ENCODE measurements at places on chromosomes 2 and 18.

DNA sequence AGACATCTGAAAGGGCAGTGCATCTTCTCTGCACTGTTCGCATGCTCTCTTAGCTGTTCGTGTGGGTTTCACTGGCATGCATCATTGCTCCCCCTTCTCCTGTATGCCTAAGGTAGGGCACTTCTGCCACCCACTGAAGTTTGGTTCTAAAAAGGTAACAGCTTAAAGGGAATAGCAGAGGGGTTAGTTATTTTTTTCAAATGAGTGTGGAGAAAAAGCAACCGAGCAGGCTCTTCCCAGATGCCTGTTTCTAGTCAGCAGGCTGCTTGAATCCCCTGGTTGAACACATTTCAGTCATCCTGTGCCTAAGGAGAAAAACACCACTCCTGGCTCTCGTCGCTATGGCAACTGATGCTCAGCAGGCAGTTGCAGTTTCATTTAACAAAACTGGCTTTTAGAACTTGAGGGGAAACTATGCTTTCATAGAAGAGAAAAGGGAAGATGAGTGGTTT, 69.8 kb upstream of the GALNT3 start:
- DNase-seq = no peak

GRCh38 chr2:229511524-229511923, 202.8 kb downstream of the DNER start:
- DNase-seq = no peak

DNA sequence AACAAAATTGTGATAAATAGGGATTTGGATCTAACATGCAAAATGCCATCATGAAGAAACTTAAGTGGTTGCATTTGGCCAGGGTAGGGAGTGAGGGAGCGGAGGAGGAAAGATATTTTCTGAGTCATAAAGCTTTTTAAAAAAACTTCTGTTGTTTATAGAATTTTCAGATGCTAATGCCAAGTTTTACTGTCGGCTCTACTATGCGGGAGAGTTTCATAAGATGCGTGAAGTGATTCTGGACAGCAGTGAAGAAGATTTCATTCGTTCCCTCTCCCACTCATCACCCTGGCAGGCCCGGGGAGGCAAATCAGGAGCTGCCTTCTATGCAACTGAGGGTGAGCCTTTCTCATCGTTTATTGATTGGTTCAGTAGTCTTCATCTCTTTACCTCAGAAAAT, 56.0 kb upstream of the PTH2R start:
- peak; percentile 65 for DNase-seq

GRCh38 chr2:136718273-136718672, 47.1 kb upstream of the THSD7B start:
- no peak for DNase-seq

DNA sequence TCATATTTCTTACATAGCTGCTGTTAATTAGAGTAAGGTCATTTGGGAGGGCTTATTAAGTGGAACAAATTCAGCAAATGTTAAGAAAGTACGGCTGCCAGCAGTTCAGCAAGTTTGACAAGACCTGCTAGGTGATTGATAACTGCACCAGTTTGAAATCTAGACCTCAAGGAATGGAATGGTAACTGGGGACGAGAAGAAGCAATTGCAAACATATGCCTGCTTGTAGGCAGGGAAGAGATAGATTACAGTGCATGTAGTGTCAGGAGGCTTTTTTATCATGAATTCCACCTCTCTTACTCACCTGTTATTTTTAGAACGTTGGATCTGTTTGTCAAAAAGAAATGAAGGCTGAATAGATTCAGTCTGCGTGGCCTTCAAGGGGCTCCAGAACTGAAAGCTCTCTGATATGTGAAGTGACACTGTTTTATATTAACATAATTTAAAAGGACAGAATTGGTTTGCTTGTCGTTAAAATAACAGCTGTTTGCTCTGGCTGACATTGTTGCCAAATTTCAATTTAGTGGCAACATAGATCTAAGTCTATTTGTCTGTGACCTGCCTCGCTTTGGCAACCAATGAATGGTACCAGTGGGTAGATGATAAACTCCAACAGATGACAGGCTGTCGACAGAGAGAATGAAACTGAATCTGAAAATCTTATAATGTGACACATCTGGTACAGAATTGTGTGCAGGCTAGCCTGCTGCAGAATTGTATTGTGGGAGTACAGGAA, 199.3 kb downstream of the ZNF407 start:
- peak; percentile 30 for DNase-seq

DNA sequence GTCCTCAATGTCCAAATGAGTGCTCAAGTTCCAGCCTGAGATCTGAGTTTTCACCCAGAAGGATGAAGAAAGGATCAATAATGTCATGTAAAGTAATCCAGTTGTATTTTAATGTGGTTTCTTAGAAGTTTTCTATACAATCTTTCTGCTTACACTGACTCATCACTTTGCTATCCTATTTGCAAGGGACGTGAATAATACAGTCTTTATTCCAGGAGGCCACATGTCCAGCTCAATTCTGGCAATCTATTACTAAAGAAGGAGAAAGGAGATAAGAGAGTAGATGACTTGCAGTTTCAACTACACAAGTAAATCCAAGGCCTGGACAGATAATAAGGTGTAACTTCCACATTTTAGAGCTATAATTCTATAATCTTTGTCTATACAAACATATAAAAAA, 601.1 kb upstream of the SETBP1 start:
- peak; percentile 14 for DNase-seq

- DNase-seq = no peak
Observed at GRCh38 chr2:235937526-235937925, 230.7 kb downstream of the GBX2 start.

DNA sequence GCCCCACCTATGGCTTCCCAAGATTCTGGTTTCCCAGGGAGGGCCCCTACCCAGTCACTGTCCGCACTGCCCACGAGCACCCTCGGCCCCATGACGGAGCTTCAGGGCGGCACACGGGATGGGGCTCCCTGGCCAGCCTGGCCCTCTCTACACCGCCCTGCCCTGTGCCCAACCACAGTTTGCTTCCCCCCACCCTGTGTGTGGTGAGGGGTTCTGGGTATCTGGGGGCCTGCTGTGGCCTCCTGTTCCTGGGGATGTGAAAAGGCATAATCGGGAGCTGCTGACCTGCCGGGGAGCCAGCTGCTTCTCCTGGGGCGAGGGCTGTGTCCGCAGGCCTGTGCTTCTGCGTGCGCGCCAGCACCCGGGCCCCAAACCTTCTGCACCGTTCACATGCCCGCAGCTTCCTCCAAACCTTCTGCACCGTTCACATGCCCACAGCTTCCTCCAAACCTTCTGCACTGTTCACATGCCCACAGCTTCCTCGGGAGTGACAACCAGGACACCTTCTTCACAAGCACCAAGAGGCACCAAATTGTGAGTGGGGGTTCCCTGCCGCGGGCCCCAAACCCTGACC, 12.4 kb downstream of the ANO7 start:
- no peak for DNase-seq

DNA sequence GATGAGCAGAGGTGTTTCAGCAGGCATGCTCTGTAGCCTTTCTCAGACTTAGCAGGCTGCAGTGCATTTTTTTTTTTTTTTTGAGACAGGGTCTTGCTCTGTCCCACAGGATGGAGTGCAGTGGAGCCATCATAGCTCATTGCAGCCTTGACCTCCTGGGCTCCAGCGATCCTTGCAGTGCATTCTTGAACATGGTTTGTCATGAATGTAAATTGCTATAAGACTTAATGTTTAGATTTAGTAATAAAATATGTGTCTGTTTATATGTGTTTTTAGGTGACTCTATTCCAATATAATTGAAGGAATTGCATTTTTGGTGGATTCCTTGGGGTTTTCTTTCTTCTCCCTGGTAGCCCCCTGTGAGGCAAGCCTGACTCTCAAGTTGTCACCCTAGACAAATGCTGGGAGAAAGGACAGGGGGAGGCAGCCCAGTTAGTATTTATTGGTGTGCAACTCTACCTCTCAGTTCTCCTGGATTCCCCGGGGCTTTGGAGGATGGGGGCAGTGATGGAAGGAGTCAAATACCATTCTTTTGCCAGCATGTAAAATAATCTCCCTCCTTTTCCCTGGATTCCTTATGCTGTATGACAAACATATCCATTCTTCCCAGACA, 22.7 kb downstream of the LYPD6B start:
- DNase-seq = no peak

DNA sequence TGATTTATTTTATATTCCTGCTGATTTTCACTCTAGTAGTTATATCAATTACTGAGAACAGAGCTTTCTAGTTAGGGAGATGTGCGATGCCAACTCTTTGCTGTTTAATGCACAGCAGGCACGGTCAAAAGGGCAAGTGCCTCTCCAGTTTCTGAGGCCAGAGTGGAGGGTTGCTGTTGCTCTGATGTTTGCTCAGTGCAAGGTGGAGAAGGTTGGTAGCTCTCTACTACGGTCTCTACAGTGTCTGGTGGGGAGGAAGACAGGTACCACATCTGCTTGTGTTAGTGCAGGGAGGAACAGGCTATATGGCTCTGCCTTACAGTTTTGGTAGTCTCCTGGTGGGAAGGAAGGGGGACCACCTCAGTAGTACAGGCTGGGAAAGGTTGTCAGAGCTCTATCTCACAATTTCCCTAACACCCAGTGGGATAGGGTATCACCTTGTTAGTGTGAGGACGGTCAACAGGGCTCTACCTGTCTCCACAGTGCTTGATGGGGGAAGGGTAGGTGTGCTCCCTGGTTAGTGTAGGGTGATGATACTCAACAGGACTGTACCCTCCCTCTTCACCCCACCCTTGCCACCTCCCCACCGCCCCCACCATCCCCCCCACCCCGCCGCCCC, 85.9 kb downstream of the FANCL start:
- DNase-seq = no peak

DNA sequence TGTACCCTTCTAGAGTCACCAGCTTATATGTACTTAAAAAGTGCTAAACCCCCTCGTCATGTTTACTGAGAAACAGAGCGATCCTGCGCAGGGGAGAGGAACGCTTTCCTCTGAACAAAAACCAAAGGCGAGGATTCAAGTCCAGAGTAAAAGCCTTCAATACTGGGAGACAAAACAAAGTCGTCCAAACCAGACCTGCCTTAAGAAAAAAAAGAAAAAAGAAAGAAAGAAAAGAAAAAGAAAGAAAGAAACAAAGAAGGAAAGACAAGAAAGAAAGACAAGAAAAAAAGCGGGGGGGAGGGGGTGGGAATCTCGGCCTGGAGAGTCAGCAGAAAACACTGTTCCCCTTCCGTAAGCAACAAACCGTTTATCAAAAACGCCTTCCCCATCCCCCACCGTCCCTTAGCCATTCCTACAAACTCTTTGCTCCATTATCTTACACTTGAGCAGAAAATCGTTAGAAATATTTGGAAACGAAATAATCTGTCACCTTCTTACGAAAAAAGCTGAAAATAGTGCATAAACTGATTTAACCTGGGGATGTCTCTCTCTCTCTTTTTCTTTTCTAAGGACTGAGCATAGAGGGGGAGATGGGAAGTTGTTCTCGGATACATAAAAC, 3.3 kb downstream of the PTGR3 start:
- no peak for DNase-seq

DNA sequence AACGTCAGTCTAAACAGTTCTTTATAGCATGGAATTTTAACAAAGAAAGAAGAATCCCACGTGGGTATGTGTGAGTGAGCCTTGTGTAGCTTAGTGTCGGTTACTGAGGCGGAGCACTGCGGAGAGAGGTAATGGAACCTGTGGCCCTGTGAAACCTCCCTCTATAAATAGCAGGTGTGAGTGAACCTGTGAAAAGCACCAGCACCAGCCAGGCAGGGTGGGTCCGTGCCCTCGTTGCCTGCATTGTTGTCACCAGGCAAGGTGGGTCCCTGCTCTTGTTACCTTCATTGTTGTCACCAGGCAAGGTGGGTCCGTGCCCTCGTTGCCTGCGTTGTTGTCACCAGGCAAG, 4.7 kb downstream of the CTDP1 start:
- no peak for DNase-seq

DNA sequence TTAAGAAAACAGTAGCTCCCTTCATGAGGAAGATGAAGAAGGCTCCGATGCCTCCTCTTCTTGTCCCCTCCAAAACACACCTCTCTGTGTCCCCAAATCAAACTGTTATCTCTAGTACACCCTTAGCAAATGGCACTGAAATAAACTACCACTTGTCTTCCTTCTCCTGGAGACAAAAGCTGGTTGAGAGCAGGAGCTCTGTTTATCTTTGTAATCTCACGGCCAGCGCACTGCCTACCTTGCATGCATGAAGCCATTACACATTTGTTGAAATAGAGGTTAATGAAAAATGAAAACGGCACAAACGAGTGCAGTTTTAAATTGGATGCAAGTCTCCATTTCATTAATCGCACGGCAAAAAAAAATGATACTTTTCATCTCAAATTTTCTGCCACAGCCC, 113.7 kb downstream of the EPB41L3 start:
- DNase-seq = no peak

DNA sequence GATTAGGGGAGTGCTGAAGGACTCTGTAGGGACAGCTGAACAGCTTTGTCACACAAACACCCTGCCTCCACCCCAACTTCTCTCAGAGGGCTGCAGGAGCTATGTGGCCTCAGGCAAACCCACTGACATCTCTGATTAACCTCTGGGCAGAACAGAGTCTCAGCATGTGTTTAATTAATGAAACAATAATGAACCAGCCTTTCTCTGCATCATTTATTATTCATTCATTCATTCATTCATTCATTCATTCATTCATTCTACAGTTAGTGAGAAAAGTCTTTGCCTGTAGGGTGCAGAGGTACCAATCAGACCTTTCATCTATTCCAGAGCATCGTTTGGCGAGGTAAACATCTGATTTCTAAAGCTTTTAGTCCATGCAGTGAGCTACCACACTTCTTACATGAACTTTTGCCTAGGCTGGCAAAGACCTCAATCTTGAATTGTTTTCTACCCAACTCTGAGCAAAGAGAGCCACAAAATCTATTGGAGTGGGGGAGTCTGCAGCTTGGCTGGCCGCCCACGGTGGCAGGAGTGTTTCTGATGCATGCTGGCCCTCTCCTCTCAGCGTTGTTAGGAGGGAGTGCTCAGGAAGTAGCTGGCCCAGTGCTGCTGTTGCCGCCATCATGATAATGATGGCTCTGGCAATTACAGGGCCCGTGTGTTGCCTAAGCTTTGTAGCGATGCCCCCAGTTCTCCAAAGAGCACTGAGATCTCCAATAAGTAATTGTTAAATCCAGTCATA, 198.9 kb downstream of the SMAD7 start:
- no peak for DNase-seq

DNA sequence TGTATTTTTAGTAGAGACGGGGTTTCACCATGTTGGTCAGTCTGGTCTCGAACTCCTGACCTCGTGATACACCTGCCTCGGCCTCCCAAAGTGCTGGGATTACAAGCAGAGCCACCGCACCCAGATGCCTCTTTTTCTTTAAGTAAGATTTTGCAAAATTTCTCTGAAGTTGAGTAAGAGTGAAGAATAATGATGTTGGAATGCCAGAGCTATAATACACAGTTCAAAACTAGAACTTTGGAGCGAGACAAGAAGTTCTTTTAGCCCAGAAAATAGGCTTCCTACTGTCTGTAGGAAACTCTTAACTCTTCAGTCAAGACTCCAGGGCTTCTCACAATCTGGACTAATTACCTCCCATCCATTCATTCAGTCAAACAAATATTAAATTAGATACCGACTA, 51.4 kb downstream of the MARCHF4 start:
- DNase-seq = no peak

DNA sequence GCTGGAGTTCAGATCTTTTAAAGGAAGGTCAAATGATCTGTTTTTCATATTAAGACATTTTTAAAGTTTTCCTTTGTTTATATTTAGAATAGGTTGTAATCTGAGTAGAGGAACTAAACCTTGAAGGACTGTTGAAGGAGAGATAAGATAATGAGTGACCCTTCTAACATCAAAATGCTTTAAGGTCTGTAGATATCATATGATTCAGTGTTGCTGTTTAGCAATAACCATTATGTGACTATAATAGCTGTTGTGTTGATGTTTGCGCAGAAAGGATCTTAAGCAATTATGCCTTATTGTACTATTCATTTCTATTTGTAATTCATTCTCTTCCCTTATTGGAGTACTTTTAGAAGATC, 60.0 kb downstream of the SLC16A14 start:
- no peak for DNase-seq

GRCh38 chr2:235675678-235676535, 182.1 kb downstream of the AGAP1 start:
- peak; percentile 59 for DNase-seq
